ENCODE measurements at places on chromosomes 4 and X.
A peak's percentile ranks its signal among the peaks of the same experiment; 100 is the strongest.

DNA sequence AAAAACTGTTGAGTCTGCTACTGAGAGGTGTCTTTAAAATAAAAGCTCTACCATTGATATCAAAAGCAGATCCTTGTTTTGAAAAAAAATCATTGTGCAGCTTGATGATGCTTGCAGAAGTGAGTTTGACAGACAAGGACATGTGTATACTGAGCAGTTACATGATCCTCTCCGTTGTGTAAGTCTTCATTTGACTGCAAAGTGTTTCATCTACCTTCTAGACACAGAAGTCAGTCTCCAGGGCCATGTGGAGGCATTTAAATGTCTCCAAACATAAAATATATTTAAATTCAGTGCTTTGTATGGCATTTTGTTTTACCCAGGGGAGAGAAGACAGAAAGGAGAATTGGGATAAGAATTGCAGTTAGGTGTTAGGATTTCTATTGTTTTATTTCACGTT, 107.8 kb upstream of the MYOZ2 start:
- DNase-seq, result no peak

- DNase-seq, result peak; percentile 10
Measured at GRCh38 chrX:10615931-10616774, 4.2 kb downstream of the MID1 start.

DNA sequence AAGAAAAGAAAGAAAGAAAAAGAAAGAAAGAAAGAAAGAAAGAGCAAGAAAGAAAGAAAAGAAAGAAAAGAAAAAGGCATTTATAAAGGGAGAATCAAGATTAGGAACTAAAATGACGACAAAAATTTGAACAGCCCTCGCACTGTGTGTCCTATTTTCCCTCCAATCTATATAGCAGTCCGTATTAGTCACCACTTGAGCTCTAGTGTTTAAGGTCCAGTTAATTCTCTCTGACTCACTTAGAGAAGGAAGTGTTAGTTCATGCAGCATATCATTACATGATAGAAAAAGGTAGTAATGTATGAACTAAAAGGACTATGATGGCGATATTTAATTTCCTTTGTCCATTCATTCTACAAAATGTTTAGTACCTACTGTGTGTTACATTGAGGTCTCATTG, 122.7 kb downstream of the CBLL2 start:
- DNase-seq, result no peak

DNA sequence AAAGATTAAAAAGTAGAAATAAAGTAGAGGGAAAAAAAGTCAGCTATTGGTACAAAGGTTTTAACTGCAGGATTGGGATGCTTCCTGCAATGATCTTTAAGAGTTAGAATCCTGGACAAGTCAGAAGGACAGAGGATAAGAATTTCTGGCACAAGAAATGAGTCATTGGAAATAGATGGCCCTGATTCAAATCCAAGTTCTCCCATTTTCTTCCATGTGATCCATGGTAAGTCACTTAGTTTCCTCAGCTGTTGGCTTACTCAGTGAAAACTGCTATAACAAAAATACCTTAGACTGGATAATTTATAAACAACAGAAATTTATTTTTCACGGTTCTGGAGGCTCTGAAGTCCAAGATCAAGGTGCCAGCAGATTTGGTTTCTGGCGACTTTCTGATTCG, 13.3 kb upstream of the TBC1D19 start:
- DNase-seq, result no peak

DNA sequence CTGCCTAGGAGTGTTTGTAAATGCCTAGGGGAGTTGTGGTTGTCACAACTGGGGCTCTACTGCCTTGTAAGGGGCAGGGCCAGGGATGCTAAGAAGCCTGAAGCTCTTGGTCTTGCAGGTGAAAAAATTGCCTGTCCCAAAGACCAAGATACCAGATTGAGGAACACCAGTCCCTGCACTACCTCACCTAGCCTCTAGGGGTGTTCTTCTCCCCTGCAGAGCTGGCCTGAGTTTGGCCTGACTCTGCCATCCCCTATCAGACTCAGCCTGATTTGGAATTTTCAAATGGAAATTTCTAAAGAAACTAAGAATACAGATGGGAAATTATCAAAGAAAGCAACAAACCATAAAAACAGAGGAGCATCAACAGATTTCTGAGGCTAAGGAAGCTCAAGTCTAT, 90.4 kb downstream of the ZC4H2 start:
- DNase-seq, result no peak

DNA sequence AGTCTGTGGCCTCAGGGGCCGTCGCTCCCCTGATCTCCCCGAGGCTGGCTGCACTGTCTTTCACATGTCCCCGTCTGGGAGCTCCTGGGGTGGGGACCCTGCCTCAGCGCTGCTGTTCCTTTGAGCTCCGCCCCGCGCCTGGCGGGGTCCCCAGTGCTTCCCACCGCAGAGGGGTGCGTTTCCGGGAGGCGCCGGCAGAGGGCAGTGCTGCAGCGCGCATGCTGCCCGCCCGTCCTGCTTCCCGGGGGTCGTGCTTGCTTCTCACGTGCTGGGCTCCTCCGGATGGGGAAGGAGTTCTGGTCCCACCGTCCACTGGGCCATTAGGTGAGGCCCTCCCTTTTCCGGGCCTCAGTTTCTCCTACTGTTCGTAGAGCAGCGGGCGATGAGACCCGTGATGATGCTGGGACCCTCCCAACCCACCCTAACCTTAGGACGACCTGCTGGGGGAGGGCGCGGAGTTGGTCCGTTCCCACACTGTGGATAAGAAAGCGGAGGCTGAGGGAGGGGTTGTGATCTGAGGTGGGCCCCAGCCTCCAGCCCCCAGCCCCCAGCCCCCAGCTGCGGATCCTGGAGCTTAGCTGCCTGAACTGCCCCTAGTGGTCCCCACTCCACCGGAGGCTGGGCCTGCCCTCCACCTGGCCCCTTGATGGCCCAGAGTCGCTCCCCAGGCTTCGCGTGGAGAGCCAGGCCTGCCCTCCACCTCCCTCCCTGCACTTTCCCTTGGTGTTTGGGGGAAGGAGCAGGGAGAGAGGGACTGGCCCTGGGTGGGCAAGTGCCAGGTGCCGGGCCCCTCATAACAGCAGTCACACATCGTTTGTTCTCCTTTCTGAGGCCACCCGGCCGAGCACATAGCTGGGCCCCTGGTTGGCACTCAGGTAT, 15.3 kb downstream of the CPZ start:
- peak; percentile 4 for DNase-seq

- DNase-seq, result no peak
Measured at GRCh38 chr4:141524841-141525240, 111.5 kb upstream of the IL15 start.

- DNase-seq, result no peak
Measured at GRCh38 chr4:23390246-23390645, 499.6 kb downstream of the PPARGC1A start.

GRCh38 chrX:137707348-137707747, 141.4 kb downstream of the ZIC3 start:
- no peak for DNase-seq

DNA sequence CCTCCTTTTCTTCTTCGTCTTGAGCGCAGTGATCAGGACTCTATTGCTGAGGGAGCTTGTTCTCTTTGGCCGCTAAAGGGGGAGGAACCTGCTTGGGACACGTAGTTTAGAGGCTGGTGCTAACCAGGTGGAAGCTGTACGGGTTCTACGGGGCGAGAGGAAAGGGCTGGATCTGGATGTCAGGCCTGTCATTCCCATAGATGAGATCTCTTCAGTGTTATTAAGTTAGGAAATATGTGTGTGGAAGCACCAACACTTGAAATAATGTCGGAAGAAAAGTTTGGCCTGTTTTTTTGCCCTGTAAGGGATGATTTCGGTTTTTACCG, 643 bp downstream of the SRP72 start:
- peak; percentile 38 for DNase-seq

DNA sequence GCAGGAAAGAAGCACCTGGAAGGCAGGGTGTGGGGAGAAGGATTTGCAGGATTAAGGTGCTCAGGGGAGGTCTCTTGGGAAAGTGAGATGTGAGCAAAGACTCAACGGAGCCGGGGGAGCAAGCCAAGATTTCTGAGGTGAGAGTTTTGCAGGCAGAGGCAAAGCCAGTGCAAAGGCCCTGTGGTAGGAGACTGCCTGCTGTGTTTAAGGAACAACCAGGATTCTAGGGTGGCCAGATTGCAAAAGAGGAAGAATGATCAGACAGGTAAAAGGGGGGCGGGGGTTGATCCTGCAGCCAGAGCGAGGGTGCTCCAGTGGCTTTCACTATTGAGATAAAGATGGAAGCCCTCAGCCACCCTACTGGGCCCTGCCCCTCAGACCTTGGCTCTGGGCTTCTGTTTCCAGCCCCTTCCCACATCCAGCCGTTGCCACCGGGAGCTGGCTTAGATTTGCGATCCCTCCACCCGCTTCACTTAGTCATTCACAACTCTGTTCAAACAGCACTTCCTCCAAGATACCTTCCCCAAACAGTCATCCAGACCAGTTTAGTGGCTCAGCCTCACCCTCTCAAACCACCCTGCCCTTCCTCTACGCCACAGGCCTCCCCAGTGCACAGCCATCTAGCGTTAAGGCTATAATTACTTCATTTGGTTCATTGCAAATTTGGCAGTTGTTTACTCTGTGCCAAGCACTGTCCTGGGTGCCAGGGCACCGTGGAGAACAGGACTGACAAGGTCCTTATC, 23.3 kb upstream of the BCOR start:
- DNase-seq, result no peak

DNA sequence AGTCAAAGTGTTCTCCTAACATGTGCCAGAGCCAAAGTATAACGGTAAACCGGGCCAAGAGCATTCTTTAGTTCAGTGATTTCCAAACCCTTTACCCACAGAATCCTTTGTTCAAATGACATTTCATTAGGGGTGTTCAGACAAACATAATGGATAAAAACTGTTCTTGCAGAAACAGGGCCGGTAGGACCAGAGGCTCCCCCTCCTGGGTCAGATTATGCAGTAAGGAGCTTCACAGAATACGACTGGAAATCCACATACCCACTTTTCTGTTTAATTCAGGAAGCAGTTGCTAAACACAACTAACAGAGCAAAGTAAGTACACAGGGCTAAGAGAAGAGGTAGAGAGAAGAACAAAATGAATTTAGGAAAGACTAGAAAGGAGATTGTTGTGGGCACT, 46.6 kb upstream of the TMEM184C start:
- no peak for DNase-seq

- DNase-seq, result no peak
Measured at GRCh38 chr4:22508376-22508775, 7.5 kb downstream of the ADGRA3 start.

- no peak for DNase-seq
Measured at GRCh38 chr4:12636191-12636590, 847.9 kb downstream of the RAB28 start.

GRCh38 chrX:97636473-97637140, 752.9 kb downstream of the RPA4 start:
- DNase-seq, result peak; percentile 21

DNA sequence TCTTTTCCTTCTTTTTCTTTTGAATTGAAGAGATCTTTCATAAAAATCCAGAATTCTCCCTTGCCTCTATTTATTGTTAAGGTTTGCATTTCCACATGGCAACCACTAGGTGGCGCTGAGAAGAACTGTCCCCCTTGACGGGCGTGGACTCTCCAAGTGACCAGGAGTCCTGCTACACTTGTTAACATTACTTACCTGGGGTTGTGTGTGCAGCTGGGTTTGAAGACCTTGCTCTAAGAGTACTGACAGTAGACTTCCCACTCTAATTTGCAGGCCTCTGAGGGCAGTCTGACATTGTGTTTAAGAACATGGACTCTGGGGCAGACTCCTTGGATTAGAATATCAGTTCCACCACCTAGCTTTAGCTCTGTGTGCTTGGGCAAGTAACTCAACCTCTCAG, 52.8 kb downstream of the GPRIN3 start:
- DNase-seq, result no peak

- DNase-seq, result no peak
Measured at GRCh38 chr4:189597341-189597740, 343.3 kb upstream of the FRG1 start.

DNA sequence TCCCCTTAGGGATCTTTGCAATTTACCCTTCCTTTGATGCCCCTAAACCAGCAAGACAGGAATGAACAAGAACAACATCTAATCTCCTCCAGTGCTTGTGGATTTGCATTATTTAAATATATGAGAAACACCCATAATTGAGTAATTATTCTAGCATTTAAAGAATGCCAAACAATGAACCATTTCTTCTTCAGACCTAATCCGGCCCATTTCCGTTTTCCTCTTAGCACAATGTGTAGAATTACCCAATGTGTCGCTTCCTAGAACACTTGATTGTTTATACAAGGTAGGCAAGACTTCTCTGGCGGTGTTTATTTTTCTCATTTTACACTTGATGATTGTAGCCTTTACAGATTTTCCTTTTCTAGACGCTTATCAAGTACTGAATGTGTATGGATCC, 43.5 kb downstream of the CLDN34 start:
- no peak for DNase-seq

GRCh38 chrX:103092942-103093341, at the start of gene NXF3:
TSS of gene NXF3 (minus strand) at chrX:103093143. CDS start at chrX:103093023, 120 bp downstream.
- no peak for DNase-seq

- no peak for DNase-seq
Measured at GRCh38 chrX:20252381-20253231, 14.1 kb downstream of the RPS6KA3 start.

DNA sequence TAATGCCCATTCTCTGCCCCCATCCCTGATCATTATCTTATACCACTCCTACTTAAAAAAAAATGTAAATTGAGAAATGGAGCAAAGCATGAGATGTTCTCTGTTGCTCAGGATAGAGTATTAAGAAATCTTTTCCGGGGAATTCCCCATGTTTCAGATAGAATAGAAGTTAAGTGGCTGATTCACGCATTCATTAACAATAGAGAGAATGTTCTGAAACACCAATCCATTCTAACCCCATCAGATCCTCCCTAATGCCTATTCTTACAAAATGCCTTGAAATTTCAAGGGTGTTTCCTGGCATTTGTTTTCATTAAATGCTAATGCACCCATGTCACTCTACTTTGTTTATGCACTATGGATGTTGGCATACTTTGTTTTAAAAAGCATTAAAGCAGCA, 101.1 kb downstream of the AREG start:
- no peak for DNase-seq

GRCh38 chr4:122851568-122851967, 24.9 kb downstream of the FGF2 start:
- no peak for DNase-seq

GRCh38 chr4:185846505-185847150, 34.6 kb upstream of the SORBS2 start:
- no peak for DNase-seq

GRCh38 chrX:45771114-45771513, 570.4 kb upstream of the DIPK2B start:
- no peak for DNase-seq

GRCh38 chr4:26823583-26823982, 37.1 kb upstream of the STIM2 start:
- DNase-seq, result no peak

GRCh38 chr4:139556724-139557555, 921 bp upstream of the SETD7 start:
- peak; percentile 88 for DNase-seq

DNA sequence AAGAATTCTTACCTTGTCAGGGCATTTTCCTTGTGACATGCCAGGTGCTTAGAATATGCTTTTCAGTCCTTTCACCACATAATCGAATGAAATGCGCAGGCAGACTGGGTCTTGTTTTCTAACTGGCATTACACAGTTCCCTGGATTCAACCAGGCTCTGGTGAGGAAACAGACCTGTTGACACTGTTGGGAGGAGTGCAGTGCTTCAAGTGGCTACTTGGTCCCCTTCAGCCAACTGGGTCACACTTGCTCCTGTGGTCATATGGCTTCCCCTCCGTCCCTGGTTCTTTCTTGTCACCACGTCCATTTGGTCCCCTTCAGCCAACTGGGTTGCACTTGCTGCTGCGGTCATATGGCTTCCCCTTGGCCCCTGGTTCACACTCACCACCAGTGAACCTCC, 9.7 kb downstream of the SMIM20 start:
- no peak for DNase-seq

- DNase-seq, result no peak
Measured at GRCh38 chr4:40550948-40551462, 78.7 kb downstream of the RBM47 start.

GRCh38 chr4:151721466-151721865, 39.3 kb downstream of the GATB start:
- DNase-seq, result peak; percentile 70

Measured in NCI-H345 (cell line).